ENCODE measurements at places on chromosomes 3 and 15.

- no peak for DNase-seq
Observed at GRCh38 chr3:45524565-45524964, 70.0 kb upstream of the LIMD1 start.

DNA sequence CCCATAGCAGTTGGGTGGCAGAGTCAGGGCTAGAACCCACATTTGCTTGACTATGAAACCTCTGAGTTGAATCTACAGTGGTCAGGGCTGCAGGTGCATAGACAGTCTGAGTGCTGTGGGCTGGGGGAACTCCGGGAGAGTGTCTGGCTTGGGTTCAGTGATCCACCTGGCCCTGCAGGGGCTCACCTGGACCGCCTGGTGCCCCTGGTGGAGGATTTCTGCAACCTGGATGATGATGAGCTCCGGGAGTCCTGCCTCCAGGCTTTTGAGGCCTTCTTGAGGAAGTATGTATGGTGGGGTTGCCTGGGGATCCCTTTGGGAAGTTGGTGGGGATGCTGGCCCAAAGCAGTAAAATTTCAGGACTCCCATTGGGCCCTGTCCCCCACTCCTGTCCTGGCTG lies 16.3 kb downstream of the CAND2 start:
- no peak for DNase-seq

GRCh38 chr3:119352863-119353527 lies 58.8 kb downstream of the ARHGAP31 start:
- peak; percentile 19 for DNase-seq

DNA sequence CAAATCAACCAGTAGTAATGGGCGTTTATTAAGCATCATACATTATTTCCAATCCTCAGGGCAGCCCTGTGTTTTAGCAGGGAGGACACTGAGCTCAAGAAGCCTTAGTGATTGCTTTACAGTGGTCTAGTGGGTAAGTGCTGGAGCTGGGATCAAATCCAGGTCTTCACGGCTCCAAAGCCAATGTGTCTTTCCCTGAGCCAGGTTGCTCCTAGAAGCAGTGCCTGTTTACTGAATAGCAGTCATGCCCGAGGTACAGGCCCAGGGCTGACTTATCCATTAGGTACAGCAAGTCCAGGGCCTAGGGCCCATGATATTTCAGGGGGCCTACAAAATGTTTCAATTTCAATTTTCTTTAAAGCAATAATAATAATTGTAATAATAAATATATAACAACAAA lies 9.6 kb upstream of the SMAD6 start:
- no peak for DNase-seq

DNA sequence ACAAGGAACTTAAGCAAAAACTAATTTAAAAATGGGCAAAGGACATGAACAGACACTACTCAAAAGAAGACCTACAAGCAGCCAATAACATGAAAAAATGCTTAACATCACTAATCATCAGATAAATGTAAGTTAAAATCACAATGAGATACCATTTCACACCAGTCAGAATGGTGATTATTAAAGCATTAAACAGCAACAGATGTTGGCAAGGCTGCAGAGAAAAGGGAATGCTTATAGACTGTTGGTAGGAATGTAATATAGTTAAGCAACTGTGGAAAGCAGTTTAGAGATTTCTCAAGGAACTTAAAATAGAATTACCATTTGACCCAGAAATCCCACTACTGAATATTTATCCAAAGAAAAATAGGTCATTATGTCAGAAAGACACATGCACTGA lies 482.2 kb downstream of the SQOR start:
- no peak for DNase-seq

GRCh38 chr15:42375941-42376340 lies 16.6 kb downstream of the CAPN3 start:
- no peak for DNase-seq

GRCh38 chr15:25701721-25702465 lies 161.2 kb downstream of the ATP10A start:
- no peak for DNase-seq

DNA sequence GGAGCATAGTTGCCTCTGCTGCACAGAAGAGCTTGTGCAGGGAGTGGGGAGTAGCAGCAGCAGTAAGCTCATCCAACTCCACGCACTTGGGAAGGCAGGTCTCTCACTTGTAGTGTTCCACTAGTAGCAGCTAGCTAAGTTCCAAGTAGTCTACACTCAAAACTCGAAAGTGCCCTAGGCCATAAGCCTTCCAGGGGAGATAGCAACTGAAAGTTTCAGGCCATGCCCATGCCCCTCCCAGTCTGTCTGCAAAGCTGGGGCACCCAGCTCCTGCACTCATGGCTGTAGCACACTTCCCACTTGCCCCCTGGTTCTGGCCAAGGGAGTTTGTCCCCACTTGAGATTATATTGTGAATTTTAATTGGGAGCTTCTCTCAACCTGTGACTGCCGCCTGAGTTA lies 57.5 kb downstream of the MFSD1 start:
- no peak for DNase-seq

GRCh38 chr3:187292631-187293515 lies 1.3 kb upstream of the MASP1 start:
- DNase-seq = peak; percentile 42

- DNase-seq = no peak
Observed at GRCh38 chr3:47688488-47688887, 93.2 kb downstream of the SMARCC1 start.

DNA sequence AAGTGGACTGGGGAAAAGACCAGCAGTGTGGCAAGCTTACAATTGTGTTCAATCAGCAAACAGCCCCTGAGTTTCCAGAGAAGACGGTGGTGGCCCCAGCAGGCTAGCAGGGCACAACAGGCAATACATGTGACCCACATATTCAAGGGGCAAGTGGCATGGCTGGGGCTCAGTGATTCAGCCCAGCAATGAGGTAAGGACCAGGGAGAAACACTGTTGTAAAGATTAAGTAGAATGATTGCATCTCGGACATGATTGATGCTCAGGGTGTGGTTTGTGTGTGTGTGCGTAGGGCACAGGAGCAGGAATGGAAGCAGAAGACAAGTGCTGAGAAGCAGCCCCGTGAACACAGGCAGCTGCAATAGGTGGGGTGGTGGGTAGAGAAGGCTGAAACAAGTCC lies 37.9 kb downstream of the KLHL6 start:
- DNase-seq = no peak

GRCh38 chr3:133713347-133713746 lies 32.8 kb upstream of the TF start:
- no peak for DNase-seq

GRCh38 chr3:117356091-117356705 lies 646.6 kb downstream of the TUSC7 start:
- no peak for DNase-seq

- no peak for DNase-seq
Observed at GRCh38 chr3:41148901-41149300, 50.4 kb upstream of the CTNNB1 start.

DNA sequence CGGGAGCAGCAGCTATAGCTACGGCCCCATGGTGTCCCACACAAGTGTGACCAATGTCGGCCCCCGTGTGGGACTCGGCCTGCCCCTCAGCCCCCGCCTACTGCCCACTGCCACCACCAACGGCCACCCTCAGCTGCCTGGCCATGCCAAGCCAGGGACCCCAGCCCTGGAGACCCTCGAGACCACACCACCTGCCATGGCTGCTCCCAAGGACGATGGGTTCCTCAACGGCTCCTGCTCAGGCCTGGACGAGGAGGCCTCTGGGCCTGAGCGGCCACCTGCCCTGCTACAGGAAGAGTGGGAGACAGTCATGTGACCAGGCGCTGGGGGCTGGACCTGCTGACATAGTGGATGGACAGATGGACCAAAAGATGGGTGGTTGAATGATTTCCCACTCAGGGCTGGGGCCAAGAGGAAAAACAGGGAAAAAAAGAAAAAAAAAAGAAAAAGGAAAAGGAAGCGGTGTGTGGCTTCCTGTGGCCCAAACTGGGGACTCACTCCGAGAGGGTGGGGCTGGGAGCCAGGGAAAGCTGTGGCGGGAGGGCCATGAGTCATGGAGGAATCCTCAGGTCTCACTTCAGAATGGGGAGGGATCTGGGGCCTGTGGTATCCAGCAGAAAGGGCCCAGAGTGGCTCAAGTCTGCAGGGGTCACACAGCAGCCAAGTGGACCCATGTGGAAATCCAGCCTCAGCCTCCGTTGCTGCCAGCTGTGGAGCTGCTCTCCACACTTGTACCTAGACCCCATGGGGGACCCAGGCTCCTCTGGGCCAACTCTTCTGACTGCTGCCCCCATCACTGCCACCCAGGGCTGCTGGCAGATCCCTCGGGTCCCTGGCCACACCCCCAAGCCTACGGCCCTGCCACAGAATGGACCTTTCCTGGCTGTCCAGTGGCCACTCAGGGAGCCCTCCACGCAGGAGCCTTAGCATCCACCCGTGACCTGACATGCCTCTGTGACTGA lies 26.1 kb downstream of the PTH1R start:
- DNase-seq = no peak

DNA sequence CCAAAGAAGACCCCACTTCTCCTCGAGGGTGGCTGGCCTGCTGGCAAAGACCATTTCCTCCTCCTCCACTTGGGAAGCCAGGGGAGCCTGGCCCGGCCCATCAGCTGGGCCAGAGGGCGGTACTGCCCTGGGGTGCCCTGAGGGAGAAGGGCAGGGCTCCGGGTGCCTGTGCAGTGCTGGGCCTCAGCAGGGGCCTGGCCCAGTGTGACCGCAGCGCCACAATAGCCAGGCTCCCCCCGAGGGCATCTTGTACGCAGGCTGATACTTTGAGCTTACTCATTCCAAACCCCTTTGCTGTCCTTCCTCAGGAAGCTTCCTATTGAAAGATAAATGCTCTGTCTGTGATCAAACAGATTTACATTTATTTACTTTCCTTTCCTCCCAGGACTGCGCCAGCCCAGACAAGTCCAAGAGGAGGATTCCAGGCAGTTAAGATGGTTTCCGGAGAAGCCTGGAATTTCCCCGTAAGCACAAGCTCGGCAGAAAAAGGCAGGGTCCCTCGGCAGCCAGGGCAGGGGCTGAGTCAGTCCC lies 240.1 kb downstream of the XXYLT1 start:
- DNase-seq = no peak

GRCh38 chr15:39052323-39052705 lies 487.7 kb upstream of the RASGRP1 start:
- DNase-seq = no peak

DNA sequence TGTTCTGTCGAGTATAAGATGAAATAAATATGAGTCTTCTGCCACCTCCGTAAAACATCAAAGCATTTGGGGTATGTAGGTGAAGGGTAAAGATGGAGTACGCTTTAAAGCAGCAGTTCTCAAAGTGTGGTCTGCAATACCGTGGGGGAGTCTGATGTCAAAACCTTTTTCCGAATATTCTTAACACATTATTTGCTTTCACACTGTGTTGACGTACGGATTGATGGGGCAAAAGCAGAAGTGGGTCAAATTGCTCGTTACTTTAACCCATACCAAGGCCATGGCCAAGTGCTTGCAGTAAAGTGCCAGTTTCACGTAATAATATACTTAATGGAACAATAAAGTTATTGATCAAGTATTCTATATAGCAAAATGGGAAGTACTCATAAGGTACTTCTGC lies 36.3 kb downstream of the PAK2 start:
- DNase-seq = no peak

DNA sequence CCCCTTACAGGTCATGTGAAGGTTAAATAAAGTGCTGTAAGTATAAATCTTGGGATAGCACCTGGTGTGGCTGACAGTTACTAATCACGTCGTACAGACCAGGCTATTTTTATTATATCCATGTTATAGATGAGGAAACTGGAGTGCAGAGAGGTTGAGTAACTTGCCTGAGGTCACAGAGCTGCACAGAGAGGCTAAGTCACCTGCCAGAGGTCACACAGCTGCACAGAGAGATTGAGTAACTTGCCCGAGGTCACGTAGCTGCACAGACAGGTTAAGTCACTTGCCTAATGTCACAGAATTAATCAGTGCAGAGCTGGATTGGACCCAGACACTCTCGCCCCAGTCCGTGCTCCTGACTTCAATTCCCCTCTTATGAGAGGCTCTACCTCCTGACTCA lies 171.5 kb downstream of the NUP210 start:
- DNase-seq = no peak

DNA sequence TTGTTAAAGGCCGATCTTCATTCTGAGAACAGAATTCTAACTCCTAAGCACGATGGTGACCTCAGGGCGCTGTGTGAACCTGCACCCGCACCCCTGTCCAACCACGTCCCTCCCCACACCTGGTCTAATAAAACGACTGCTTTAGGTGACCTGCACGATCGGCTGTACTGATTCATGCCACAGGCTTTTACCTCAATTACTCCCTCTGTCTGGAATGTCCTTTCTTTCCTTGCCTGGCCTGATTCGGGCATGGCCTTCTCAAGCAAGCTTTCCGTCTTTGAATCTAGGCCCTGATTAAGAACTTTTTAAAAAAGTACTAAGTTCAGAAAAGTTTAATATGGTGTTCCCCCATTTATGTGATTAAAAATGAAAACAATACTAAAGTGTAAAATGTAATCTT lies 842 bp upstream of the U2SURP start:
- DNase-seq = no peak

DNA sequence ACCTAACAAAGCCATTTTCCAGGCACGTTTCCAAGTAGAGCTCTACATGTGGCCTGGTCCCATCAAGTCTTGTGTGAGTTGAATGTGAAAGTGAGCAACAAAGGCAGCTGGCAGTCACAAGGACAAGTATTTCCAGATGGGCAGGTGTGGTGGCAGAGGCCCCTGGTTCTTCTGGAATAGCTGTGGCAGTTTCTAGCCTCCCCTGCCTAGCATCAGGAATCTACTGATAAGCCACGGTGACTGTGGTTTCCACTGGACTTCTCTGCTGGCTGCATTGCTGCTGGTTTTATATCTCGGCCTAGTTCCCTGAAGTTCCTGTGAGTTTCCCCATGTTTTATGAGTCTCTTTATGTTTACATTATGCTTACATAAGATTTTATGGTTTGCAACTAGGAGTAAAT lies 117.7 kb downstream of the GOLIM4 start:
- no peak for DNase-seq

DNA sequence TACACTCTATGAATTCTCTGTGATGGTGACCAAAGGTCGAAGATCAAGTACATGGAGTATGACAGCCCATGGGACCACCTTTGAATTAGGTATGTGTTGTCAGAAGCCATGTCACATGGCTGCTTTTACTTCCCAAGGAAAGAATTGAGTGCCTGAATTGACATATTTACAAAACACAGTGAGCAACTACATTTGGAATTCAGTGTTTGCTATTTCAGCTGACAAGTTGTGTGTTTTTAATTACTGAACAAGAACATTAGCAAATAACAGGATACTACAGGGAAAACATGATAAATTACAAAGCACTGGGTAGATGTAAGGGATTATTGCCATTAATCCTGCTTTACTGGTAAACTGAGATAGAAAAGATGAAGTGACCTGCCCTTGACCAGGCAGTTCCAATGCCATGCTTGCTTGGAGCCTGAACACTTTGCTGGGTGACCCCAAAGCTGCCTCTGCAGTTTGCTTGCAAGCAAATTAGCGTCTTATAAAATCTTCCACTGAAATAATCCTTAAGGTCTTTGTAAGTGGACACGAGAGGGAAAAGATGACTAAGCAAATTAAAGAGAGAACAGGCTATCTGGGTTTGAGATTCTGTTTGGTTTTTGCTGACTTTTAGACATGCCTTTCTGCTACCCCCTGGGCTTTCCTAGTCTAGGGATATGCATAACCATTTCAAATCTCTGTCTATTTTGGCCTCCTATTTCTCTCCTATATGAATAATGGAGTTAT lies 98.2 kb downstream of the HCN4 start:
- no peak for DNase-seq

GRCh38 chr15:67030036-67030762 lies 35.2 kb upstream of the SMAD3 start:
- DNase-seq = no peak

GRCh38 chr3:71447197-71447596 lies 136.3 kb downstream of the FOXP1 start:
- no peak for DNase-seq
